ENCODE measurements at places on chromosomes 6 and 20.

GRCh38 chr6:18632670-18633410 is 245.7 kb downstream of the RNF144B start:
- no peak for DNase-seq

- no peak for DNase-seq
Measured at GRCh38 chr20:924639-925038, 8.5 kb upstream of the ANGPT4 start.

- DNase-seq: no peak
Measured at GRCh38 chr6:144811140-144811539, 526.0 kb downstream of the UTRN start.

DNA sequence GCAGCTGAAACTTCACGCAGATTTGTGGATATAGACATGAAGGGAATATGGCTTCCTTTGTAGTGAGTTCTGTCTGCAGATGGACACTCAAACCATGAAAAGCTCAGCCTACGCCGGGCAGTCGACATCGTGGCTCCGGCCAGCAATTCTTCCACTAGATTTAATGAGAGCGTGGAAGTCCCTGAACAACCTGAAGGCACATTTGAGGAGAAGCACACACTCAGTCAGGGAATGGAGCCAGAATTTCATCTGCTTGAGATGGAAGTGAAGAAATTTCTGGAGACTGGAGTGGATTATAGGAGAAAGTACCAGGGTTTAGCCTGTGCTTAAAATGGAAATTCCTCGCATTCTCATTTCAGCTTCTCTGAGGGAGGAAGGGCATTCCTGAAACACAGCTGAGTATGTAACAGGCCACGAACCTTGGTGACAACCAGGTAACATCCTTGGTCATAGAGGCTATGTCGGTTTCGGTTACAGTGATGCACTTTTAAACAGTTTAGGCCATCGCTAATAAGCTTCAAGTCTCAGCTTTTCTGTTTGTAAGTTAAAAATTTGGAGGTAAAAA is 80.5 kb upstream of the AGPAT4 start:
- DNase-seq: no peak

DNA sequence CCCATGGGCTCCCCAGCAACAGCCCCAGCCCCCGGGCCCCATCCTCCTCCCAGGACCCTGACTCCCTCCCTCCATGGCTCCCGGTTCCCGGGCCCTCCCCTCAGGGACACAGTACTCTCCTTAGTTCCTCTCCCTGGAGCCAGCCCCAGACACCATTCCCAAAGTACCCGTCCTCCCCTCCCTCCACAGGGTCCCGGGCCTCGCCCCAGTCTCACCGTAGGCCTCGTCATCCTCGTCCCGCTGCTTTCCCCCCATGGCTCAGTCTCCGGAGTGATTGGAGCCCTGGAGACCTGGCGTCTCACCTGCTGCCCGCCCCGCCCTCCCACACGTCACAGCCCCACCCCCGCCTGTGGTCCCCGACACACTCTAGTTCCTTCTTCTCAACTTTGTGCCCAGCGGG is at the start of gene SLC44A4:
Gene SLC44A4 (minus strand): TSS at position 272 of the 400 bp plus-strand sequence. CDS start 17 bp downstream, at position 255.
- no peak for DNase-seq
